ENCODE measurements at places on chromosomes 6 and 20. TPM values are rescaled to one million over a fixed set of nuclear protein-coding genes. Genes with fewer than 3 reads are reported as not detected.

LIME1 gene
- 9.8 TPM for total RNA-seq

DNA sequence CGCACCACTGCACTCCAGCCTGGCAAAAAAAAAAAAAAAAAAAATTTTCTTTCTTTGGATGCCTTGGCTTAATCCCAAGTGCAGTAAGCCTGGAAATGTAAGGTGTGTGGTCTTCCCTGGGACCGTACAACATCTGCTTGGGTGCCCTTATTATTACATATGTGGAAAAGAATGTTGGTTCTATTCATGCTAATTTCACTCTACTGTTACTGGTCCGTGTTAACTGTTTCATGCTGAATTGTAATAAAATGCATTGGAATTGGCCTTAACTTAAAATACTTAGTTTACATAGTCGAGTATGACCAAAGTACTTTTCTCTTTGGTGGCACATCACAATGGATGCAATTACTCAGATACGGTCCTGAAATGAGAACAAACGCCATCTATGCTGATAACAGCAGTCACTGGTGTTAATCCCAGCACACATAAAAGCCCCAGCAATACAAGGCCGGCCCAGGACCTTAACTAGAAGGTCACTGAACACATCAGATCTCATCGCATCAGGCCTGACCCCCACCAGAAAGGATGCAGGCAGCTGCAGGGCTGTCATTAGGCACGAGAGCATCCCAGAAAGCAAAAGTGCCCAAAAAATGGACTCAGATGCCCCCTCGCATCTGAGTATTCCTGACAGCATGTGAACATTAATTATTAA, 1.2 kb downstream of the SERPINB6 start:
- DNase-seq = peak; percentile 20

MYLK4 gene
- total RNA-seq = 3.8 TPM

DNA sequence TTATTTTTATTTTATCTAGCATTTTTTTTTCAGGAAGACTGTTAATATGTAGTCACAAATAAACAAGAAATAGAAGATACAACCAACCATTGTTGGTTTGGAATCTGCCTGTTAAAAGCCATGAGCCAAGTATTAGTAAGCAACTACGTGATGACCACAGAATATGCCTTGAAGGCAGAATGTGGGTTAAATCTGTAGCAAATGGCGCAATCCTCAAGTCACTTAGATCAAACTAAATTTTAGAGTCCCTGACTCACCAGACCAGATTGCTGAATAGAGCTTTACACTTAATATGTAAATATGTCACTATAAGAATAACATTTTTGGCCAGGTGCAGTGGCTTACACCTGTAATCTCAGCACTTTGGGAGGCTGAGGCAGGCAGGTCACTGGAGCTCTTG, 800.1 kb upstream of the CITED2 start:
- DNase-seq = no peak

PET117 gene
- total RNA-seq = 8.7 TPM

EYA4 gene
- total RNA-seq = 2.3 TPM

All from spinal cord (tissue), 10 donors.